Stimulated activated naive CD8-positive, alpha-beta T cell treated with anti-CD3 and anti-CD28 coated beads, Interleukin-15, Interleukin-2, amounts not matched to agents 100 U/mL and 50 U/mL, for 24 hours (primary cell): ENCODE measurements at places on chromosomes 16 and 17.

- DNase-seq: no peak
Observed at GRCh38 chr17:10120749-10121148, 77.7 kb downstream of the GAS7 start.

- no peak for DNase-seq
Observed at GRCh38 chr16:70615945-70616344, 30.4 kb upstream of the IL34 start.

- DNase-seq: peak; percentile 72
Observed at GRCh38 chr17:81309140-81309858, 14.2 kb upstream of the SLC38A10 start.

- DNase-seq: no peak
Observed at GRCh38 chr17:2388683-2389055, 12.2 kb downstream of the MNT start.

DNA sequence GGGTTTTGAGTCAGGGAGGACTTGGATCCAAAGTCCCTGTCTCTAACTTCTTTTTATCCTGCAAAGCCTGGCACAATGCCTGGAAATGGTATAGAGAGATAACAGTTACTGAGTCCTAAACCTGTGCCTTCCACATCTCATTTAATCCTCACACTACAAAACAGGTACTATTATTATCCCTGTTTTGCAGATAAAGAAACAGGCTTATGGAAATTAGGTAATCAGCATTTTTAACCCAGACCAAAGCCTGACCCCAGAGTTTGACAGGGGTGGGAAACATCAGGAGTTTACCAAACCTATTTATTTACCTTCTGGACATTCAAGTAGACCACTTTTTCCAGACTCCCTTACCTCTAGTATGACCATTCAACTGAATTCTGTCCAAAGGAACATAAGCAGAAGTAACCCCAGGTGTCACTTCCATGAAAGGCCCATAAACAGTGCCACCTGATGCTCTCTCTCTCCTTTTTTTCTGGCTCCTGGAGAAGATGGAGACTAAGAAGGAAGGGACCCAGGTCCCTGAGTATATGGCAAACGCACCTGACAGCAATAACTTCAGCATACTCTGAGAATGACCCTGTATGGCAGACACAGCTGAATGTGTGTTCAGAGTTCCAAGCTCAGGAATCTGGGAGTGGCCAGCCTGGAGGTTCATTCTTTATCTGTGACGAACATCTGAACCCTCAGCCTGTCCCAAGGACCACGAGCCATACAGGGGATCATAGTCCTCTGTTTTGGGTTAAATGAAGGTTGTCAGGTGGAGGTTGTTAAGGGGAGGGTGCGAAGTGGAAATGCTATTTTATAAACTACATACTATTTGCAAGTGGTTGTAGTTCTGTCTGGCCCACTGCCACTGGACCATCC, 62.7 kb downstream of the HLF start:
- DNase-seq: no peak

- no peak for DNase-seq
Observed at GRCh38 chr16:23186171-23186570, 3.6 kb downstream of the SCNN1G start.

DNA sequence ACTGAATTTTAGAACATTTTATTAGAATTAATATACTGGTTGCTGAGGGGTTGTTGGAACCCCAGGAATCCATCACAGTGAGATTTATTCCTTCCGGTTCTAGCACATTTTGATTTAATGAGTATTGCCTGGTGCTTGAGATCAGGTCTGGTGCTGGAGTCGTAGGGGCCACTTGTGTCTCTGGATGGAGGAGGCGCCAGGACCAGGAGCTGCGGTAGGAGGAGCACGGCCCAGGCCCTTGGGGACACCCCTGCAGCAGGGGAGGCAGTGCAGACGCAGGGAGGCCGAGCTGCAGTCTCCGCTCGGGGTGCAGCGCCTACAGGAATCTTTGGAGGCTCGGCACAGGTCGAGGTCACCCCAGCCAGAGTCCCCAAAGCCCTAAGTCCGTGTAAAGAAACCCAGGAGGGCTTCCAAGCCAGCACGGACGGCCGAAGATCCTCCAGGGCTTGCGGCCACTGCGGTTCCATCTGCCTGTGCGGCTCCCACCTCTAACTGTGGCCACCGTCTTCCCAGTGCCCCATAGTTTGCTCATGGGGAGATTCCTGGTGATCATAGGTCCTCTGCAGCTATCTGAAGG, 66.2 kb upstream of the CREBBP start:
- DNase-seq: no peak

DNA sequence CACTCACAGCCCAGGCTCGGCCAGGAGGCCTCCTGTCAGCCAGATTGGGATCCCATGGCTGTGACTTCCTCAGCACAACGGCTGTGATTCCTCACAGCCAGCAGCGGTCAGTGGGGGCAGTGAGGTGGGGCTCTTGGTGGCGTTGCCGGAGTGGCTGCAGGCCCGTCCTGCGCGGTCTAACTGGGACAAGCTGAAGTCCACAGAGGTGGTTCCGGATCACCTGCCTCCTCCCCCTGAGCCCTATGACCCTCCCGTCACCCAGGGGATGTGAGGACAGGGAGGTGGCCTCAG, 34.4 kb upstream of the MLKL start:
- DNase-seq: no peak

- no peak for DNase-seq
Observed at GRCh38 chr17:73267648-73268537, 6.2 kb upstream of the CPSF4L start.

- no peak for DNase-seq
Observed at GRCh38 chr16:3467182-3467581, 23.7 kb downstream of the NAA60 start.

GRCh38 chr17:45029758-45030423, 21.5 kb downstream of the DCAKD start:
- DNase-seq: no peak

GRCh38 chr17:17906418-17907215, 65.6 kb downstream of the TOM1L2 start:
- DNase-seq: no peak

GRCh38 chr17:40997361-40997760, 2.3 kb downstream of the KRTAP3-2 start:
- no peak for DNase-seq

DNA sequence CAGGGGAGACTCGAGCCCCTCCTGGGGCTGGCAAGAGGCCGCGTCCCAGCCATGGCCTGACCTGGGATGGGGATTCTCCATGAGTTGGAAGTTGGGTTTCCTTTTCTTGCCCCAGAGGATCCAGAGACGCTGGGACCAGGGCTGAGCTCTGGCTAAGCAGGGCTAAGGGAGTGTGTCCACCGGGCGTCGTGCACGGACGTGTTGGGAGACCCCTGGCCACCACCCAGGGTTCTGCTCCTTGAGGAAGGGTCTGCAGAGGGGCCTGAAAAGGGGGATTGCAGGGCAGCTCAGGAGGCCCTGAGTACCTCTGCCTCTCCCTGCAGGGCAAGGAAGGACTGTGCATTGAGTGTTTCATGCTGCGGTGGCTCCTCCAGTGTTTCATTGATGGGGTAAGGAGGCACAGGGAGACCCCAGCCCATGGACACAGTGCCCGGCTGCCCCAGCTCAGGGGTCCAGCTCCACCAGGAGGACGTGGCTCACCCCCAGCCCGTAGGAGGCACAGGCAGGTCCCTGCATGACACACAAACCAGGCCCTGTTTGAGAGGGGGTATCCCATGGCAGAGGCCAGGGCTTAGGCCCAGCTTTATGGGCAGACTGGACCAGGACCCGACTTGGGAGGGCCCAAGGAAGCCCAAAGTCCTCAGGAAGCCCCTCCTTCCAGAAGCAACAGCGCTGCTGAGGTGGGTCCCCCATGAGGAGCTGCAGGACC, 47.5 kb downstream of the USP22 start:
- DNase-seq: no peak

DNA sequence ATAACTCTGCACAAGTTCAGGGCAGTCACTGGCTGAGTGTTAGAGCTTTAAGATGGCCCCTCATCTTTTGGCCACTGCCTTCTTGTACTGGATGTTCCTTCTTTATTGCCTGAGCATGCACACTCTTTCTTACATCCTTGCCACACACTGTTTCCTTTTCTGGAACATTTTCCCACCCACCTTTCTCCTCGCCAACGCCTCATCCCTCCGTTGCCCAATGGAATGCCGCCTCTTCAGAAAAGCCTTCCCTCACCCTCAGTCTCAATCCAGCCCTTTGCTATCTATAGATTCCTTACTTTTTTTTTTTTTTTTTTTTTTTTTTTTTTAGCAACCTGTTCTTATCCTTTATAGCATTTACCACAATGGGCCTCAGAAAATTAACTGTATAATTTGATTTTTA, 47.9 kb upstream of the RBFOX1 start:
- DNase-seq: no peak

- no peak for DNase-seq
Observed at GRCh38 chr17:828761-829160, 46.6 kb downstream of the MRM3 start.
